ENCODE measurements at places on chromosomes 2 and 18. TPM values are rescaled to one million over a fixed set of nuclear protein-coding genes. Genes with fewer than 3 reads are reported as not detected.

RNF144A gene
- total RNA-seq: 2.5 TPM

DNA sequence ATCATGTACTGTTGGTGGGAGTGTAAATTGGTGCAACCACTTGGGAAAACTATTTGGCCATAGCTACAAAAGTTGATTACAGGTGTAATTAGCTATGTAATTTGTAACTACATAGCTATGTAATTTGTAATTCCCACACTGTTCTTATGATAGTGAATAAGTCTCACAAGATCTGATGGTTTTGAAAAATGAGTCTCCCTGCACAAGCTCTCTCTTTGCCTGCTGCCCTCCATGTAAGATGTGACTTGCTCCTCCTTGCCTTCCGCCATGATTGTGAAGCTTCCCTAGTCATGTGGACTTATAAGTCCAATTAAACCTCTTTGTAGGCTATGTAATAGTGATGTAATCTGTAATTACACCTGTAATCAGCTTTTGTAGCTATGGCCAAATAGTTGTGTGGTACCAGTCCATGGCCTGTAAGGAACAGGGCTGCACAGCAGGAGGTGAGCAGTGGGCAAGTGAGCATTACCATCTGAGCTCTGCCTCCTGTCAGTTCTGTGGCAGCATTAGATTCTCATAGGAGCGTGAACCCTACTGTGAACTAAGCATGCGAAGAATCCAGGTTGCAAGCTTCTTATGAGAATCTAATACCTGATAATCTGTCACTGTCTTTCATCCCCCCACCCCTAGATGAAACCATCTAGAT is 133.7 kb upstream of the COPS8 start:
- DNase-seq: no peak

GRCh38 chr2:55976681-55977080 is 53.1 kb upstream of the EFEMP1 start:
- no peak for DNase-seq

CLEC4F gene
- not detected for total RNA-seq

DNA sequence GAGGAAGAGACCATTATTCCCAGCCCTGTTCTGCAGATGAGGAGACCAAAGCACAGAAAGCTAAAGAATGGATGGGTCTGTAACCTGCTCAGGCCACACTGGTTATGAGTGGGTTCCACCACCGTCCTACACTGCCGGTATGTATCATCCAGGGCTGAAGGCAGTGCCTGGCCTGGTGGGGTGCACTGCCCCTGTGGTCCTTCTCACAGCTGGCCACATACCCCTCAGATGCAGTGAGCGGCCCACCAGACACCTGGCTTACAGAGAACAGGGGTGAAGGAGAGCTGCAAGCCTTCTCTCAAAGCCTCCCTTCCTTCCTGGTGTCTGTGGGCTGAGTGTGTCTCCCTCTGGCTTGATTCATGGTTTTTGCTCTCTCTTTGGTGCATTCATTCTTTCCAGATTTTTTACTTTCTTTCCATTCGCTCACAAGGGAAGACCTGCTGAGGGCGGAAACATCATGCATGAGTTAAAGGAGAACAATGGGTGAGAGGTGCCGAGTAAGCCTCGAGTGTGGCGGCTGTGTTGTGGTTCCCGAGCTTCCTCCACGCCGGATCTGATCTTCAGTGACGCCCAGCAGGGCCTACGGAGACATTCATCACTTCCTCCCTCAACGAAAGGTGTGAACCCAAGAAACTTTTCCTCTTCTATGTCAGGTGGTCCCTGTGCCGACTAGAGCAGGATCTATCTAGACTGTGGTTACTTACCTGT is 62.1 kb upstream of the REL start:
- DNase-seq: no peak

DNA sequence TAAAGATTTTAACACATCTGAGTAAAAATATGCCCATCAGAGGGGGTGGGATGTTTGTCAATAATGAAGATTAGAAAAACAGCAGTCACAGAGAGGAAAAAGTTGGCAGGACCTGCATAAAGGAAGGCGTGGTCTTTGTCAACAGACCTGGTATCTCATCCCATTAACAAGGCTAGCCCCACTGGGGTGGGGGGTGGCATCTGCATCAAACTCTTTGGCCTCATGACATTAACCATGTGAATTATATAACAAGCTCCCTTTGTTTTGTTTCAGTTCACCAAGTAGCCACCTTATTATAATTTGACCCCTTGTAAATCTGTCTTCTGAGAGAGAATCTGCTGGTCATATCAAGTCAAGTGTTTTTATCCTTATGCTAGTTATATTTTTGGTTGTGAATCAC is 28.8 kb downstream of the NEMP2 start:
- no peak for DNase-seq

GAL3ST2 gene
- not detected for total RNA-seq

- DNase-seq: no peak
These were observed 166.1 kb upstream of the RAB6C start for GRCh38 chr2:129813404-129813803.

GRCh38 chr2:207525296-207525695 is 4.5 kb upstream of the CREB1 start:
- DNase-seq: no peak

DNA sequence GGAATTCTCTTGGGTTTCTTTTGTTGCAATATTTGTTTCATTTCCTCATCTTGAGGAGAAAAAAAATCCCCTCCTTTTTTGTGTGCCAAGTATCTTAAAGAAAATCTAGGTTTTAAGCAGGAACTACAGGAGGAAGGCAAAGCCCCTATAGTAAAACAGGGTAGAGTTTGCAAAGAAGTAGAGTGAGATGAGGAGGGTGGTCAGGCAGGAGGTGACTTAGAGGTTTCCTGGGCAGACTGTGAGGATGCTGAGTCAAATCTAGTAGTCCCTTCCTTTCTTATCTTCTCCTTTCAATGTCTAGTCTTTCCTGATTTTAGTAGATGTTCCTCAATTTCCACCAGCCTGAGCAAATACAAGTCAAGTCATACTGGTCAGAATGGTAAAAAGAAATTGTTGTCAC is 222.5 kb downstream of the PMAIP1 start:
- no peak for DNase-seq

GRCh38 chr2:16057661-16058060 is 117.3 kb downstream of the MYCN start:
- no peak for DNase-seq

GRCh38 chr2:74426181-74426758 is 4.7 kb downstream of the WDR54 start:
- no peak for DNase-seq

TNFRSF11A gene
- total RNA-seq: 3.5 TPM

CPLX4 gene
- not detected for total RNA-seq

- no peak for DNase-seq
These were observed 52.7 kb upstream of the LAMA1 start for GRCh38 chr18:7170292-7170691.

Data from pulmonary artery endothelial cell (primary cell).